ENCODE measurements at places on chromosomes 2 and 18.
A peak's percentile ranks its signal among the peaks of the same experiment; 100 is the strongest.

- DNase-seq = no peak
Observed at GRCh38 chr2:12048550-12048949, 302.1 kb downstream of the LPIN1 start.

GRCh38 chr2:220394433-220394832 is 767.0 kb downstream of the SLC4A3 start:
- DNase-seq = no peak

- DNase-seq = peak; percentile 13
Observed at GRCh38 chr2:181953881-181954537, 31.6 kb upstream of the PPP1R1C start.

- no peak for DNase-seq
Observed at GRCh38 chr18:70448588-70448987, 159.7 kb downstream of the SOCS6 start.

DNA sequence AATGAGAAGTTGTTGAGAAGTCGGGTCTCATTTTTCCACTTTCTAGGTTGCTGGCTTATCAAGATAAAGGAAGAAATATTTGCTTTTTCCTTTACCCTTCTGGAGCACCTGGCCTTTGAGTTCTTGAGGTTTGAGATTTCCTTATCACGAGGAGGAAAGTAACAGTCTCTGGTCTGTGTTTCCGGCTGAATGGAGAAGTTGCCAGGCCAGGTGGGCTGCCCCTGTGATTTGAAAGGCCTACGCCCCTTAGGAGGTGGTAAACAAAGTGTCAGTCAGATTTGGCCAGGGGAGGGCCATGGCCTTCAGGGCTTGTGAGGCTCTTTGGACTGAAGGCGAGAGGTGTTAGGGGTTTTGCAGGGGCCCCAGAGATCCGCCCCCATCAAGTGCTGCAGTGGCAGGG is 156.7 kb upstream of the HAAO start:
- no peak for DNase-seq

DNA sequence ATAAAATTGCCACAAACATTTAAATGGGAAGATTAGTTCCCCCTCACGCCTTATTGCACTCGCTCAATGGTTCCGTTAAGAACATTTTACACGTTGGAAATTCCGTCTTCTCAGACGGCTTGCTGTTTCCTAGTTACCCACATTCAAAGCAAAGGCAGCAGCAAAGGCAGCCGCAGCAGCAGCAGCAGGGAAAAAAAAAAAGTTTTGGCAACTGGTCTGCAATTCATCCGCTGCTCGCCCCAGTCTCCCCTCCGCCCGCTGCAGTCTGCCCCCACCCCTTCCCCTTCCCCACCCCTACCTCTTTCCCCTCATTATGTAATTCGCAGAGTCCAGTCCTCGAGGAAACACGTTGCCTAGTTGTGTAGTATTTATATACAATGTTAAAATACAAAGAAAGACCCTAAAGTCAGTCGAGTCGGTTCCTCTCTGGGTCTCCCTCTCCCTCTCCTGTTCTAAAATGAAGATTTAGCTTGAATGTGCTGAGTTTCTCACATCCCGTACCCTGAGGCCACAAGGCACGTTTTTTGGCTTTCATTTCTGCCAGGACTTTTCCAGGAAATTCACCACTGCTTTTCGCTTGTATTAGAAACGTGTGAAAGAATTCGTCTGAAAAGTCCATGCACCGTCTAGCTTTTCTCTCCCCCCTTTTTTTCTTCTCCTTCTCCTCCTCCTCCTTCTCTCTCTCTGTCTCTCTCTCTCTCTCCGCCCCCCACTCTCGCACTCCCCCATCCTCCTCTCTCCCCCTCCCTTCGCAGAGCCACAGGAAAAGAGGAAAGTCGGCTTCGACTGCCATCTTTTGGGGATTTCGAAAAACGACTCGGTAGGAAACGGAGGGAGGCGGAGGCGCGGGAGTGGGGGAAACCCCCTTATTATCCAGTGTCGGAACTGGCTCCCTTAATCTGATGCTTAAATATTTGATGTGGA is 140.0 kb downstream of the MEIS1 start:
- DNase-seq = no peak

DNA sequence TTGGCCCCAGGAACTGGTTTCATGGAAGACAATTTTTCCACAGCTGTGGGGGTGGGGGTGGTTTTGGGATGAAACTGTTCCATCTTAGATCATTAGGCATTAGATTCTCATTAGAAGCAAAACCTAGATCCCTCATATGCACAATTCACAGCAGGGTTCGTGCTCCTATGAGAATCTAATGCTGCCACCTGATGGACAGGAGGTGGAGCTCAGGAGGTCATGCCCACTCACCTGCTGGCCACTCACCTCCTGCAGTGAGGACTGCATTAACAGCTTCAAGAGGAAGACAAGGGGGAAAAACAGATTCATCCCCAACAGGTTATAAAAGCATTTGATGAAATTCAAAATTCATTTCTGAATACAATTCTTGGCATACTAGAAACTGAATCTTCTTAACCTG is 38.5 kb downstream of the THAP4 start:
- no peak for DNase-seq

GRCh38 chr2:27251766-27252165 is 11.1 kb downstream of the SLC30A3 start:
- no peak for DNase-seq

DNA sequence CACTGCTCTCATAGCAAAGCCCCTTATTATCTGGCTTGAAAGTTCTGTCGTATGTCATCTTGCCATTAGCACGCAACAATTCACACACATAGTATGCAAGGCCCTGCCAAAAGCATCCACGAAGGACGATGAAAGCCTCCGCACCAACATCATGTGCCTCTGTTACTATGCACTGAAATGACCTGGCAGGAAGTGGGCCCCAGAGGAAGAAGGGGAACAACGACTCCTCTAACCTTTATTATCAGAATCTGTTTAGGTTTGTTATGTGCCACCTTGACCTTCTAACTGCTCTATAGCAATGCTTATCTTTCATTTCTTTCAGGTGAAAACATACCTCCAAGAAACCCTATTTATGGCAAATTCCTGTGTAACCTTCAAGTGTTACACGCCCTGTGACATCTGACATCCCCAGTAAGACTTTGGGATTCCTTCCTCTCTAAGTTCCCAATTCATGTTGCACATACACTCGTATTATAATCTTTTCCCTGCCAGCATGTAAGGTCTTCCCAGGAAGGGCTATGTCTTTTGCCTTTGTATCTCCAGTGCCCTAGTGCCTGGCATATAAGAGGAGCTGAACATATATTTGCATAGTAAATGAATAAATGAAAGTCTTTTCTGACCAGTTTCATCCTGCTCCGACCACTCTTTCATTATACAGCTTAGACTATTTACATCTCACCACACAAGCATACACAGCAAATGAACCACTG is 7.0 kb upstream of the NDUFV2 start:
- DNase-seq = no peak

GRCh38 chr18:46856973-46857372 is 60.3 kb downstream of the PIAS2 start:
- no peak for DNase-seq

DNA sequence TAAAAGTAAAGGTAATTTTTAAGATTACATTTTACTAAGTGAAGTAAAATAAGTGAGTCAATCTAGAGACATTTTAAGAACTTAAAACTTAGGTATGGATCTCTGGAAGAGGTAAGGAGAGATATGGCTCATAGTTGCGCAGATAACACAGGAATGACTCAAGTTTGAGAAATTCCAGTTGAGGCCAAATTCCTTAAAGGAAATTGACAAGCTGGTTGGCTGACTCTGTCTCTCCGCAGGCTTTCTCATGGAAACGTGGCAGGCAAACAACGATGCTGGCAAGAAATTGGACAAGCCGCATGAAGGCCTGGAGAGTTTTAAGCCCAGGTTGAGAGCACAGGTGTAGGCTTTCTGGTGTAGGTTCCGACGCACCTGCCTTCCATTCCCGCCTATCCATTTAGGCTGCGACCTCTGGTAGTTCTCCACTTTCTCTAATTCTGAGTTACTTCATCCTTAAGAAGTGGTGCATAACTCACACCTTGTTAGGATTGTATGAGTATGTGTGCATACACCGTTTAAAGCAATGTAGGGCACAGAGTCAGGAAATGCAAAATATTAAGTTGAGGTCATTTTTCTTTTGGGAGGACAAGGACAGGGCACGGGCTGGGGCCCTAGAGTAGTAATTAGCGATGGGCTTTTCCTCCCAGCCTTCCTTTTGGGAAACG is 589 bp upstream of the DAW1 start:
- DNase-seq = no peak

DNA sequence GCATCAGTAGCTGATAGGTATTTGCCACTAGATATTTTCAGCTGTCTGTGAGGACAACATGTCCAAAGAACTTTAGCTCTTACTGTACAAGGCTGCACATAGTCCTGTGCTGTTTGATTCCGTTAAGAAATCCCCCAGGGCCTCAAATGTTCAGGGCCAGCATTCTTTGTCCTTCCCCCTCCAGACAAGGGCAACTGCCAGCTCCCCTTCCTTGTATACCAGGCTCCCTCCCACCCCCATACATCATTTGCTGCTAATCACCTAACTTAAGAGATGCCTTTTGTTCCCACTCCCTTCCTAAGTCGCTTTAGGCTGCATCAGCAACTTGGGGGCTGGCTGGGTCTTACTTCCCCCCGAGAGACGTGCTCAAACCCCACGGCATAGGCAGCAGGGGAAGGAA is 138.7 kb downstream of the CDH20 start:
- no peak for DNase-seq

- DNase-seq = no peak
Observed at GRCh38 chr18:50559752-50560680, at the start of gene MAPK4. Gene MAPK4 (plus strand): TSS chr18:50560087. CDS start chr18:50663959, 103,872 bp downstream.

DNA sequence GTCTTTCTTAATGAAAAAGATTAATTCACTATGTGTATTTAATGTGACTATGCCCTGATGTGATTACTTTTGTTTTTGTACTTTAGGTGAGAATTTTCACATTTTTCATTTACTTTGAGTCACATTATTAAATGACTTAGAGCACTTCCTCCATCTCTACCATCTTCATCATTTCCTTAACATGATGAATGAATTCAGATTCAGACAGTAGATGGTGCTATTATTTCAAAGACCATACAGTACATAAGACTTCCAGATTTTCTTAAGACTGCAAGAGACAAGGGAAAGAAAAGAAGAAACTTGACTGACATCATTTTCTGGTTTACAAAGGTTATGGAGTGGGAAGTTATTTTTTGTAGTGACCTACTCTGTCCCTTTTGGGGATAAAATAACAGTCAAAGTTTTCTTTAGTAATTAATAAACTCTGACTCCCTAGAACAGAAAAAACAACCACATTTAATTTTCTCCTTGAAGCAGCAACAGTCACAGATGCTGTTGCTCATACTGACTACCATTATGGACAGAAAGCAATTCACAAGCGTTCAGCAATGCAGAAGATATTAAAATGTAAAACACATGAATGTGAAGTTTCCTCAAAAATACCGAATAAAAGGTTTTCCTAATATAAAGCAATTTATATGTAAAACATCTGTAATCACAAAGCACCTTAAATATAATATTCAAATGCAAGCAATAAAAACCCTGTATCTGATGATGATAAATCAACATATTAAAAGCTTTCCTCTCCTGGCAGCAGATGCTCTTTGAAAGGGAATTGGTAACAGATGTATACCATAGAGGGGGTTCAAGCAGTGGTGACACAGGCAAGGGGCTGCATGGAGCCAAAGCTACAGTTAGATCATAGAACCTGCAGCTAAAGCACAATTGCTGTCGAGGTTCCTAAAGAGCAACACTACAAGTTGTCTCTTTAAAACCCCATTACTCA is 1010.9 kb upstream of the NXPH2 start:
- DNase-seq = no peak

GRCh38 chr2:29033172-29033571 is 41.2 kb downstream of the PCARE start:
- DNase-seq = no peak

DNA sequence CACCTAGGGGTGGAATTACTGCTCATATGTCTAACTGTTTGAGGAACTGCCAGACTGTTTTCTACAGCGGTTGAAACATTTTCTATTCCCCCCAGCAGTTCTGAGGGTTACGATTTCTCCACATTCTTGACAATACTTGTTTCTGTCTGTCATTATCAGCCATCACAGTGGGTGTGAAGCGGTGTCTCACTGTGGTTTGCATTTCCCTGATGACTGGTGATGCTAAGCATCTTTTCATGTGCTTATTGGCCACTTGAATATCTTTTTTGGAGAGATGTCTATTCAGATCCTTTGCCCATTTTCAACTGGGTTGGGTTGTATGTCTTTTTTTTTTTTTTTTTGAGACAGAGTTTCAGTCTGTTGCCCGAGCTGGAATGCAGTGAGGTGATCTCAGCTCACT is 63.0 kb downstream of the ADNP2 start:
- DNase-seq = no peak

- no peak for DNase-seq
Observed at GRCh38 chr2:120798567-120799247, 63.0 kb downstream of the GLI2 start.

GRCh38 chr2:84956334-84957297 is 14.3 kb upstream of the KCMF1 start:
- no peak for DNase-seq

- DNase-seq = no peak
Observed at GRCh38 chr2:230441227-230441897, 25.4 kb downstream of the SP100 start.

DNA sequence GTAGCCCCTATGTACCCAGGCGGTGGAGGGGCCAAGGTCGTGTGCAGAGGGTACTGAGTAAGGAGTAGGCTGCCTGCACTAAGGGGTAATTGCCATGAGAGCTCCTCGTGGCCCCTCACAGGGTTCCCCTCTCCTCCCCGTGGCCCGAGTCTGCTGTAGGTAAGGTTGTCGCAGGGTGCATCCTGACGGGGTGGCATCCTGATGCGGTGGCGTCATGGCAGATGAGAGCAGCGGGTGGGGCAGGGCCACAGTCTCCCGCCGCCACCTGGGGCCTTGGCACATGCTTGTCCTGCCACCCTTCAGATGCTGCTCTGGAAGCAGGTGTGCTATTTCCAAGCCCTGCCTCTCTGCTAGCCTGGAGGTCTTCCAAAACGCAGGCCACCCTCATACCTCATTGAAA is 89.7 kb downstream of the EIPR1 start:
- no peak for DNase-seq

- no peak for DNase-seq
Observed at GRCh38 chr2:75311993-75312392, 112.7 kb upstream of the TACR1 start.

Data from stimulated activated CD4-positive, alpha-beta T cell treated with anti-CD3 and anti-CD28 coated beads, Interleukin-15, amount 100 ng/mL, for 1 hour (primary cell).